ENCODE measurements at places on chromosomes 6 and 20. TPM values are rescaled to one million over a fixed set of nuclear protein-coding genes. Genes with fewer than 3 reads are reported as not detected.

DNA sequence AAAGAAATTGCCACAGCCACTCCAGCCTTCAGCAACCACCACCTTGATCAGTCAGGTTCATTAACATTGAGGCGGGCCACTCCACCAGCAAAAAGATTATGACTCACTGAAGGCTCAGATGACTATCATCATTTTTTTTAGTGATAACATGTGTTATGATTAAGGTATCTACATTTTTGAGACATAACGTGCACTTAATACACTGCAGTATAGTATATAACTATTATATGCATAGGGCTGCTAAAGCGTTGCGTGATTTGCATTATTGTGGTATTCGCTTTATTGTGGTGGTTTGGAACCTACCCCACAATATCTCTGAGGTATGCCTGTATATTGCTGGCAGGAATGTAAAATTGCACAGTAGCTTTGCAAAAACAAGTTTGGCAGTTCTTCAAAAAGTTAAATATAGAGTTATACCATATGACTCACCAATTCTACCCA is 6.8 kb upstream of the RIPK1 start:
- peak; percentile 98 for DNase-seq

DNA sequence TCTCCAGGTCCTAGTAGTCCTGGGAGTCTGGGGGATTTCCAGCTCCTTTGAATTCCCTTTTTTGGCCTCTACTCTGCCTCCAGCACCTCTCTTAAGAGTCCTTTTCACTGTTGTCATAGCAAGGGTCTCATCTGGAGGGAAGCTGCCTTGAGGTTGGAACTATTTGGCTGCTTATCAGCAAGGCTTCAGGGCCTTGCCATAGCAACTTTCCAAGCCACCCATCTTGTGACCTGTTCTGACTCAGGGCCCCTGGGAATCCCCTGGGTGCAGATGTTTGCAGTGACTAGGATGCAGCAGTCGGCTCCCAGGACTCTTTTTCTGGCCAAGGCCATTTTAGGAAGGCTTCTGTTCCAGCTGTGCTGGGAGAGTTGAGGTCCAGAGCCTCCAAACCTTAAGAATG is 12.4 kb downstream of the PKIG start:
- peak; percentile 49 for DNase-seq

- no peak for DNase-seq
Measured at GRCh38 chr6:40419377-40419776, 167.8 kb downstream of the LRFN2 start.

DNA sequence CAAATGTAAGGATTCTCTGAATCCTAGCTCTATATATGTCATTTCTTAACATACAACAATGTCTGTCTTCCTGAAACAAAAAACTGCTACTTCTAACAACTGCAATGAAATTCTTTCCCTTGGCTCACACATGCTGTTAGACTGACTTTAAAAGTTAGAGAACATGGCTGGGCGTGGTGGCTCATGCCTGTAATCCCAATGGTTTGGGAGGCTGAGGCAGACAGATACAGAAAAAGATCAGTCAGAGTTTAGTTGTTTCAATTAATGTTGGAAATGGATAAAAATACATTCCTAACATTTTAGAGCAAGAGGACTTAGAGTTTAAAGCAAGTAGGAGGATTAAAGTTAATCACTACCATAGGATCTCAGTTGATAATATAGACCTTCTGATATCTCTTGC is 28.7 kb upstream of the KIAA1586 start:
- DNase-seq: no peak

DNA sequence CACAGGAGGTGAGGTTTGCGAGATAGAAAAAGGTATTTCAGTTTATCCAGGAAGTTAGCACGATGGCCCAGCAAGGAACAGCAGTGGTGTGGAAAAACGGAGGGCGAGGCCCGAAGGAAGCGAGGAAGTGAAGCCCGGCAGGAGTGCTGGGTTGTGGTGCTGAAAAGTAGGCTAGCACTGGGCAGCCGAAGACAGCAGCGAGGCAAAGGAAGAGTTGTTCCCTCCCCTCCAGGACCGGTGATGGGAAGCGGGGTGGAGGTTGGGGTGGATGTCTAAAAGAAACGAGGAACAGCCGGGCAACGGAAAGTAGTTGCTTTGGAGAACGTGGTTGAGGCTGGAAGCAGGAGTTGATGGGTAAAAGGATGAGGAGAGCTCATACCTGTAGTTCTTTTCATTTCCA is 1.4 kb downstream of the METTL24 start:
- DNase-seq: no peak

DNA sequence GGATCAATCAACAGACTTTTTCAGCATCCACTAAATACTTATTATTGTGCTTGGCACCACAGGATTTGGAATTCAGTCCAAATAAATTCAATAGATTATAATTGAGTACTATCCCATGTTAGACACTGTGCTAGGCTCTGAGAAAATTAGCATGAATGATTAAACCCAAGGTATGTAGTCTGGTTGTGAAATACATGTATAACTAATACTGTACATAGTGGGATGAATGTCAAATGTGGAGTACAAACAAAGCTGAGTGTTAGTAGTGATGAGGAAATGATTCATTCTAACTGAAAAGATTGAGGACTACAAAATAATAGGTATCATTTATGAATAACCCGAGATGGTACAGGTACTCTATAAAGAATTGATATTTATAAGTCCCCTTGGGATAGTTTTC is 111.9 kb upstream of the FLRT3 start:
- DNase-seq: peak; percentile 72

DNA sequence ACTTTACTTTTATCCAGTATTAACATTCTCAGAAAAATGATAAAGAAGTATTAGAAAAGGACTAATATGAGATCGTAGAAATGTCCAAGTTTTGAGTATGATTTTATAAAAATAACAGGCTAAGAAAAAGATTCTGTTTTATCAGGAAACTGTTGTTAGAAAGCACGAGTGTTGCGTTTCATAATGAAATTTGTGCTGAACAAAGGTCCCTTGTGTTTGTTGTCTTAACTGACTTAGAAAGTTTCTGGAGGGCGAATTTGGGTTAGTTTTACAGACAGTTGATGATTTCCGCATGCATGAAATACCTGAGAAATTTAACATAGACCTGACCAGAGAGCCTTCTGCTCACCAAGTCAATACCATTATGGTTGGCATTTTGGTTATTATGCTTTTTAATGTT is 136.0 kb downstream of the FNDC1 start:
- no peak for DNase-seq

The NKAIN4 gene
- 0.20 TPM for total RNA-seq

DNA sequence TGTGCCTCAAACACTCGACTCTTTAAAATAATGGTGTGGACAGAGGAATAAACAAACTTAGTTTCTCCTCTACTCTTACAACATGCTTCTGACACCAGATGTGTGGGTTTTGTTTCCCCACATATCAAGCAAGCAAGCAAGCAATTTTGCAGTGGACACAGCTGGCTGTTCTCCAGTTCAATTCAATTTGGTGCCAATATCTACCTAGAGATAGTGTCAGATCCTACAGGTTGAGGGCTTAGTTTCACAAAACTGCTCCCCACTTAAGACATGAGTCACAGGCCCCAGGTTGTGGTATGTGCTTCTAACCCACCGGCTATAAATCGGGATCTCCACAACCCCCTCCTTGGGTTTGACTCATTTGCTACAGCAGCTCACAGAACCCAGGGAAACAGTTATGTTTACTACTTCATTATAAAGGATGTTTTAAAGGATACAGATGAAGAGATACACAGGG is 131.4 kb upstream of the TRAF3IP2 start:
- peak; percentile 80 for DNase-seq

DNA sequence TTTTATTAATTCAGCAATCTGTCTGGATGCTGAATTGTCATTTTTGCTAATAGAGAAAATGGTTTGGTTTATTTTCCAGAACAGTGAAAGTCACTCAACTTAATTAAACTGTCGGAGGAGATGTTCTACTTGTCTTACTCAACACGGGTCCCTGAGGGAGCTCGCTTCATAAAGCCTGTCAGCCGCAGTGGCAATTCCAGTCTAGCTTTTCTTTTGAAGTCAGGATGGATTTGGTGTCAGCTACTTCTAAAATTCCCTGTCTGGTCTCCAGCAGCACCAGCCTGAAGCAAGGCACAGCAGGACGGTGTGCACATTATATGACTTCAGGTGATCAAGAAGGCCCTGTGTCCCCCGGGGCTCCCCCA is 261.5 kb downstream of the SLC24A3 start:
- DNase-seq: no peak

GRCh38 chr20:50219600-50219999 is 29.0 kb downstream of the CEBPB start:
- no peak for DNase-seq

The EBF4 gene
- 0.78 TPM for total RNA-seq

DNA sequence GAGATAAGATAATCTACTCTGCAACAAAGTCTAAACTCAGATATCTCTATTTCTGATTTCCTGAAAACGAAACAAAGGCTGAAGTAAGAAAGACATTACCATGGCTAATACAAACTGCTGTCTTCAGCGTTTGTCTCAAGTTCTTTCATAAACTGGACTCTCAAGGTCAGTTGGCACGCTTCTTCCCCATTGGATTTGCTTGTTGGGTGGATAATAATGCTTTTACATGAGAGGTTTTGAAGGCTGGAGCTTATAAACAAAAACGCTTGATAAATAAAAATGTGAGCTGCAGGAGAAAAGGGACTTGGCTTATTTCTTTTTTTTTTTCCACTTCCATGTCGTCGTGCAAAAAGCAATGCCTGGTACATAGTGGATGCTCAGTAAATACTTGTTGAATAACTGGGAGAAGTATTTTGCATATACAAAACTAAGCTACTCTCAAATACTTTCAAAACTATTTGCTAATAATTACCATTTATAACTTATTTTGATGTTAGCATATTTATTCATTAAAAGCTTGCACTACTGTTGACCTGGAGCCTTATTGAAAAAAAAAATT is 65.7 kb upstream of the EEF1A1 start:
- no peak for DNase-seq

The CFAP61 gene
- total RNA-seq: not detected

DNA sequence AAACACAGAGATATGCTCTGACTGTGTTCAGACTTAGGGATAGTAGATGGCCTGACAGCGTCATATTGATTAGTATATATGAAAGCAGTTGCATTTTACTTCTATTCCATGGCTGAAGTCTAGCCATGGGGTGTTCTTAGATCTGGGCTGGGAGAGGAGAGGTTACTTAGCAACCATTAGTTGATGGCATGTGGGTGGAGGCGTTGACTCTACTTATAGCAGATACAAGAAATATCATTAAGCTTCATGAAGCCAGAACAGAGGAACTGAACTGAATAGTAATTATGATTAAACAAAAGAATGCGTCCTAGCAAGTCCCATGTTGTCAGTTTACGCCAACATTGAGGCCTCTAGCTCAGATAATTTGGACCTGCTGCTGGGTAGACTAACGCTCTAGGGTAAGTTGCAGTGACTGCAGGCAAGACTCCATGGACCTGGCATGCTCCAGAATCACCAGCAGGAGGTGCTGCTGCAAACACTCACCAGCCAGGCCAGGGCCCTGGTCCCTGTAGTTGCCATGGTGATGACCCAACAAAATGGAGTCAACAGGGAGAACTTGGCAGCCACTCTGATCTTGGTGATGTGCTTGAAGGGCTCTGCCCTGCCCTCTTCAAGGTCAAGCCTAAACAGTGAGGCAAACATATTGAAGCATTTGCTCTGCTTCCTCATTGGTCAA is 477.3 kb downstream of the PREX1 start:
- no peak for DNase-seq

DNA sequence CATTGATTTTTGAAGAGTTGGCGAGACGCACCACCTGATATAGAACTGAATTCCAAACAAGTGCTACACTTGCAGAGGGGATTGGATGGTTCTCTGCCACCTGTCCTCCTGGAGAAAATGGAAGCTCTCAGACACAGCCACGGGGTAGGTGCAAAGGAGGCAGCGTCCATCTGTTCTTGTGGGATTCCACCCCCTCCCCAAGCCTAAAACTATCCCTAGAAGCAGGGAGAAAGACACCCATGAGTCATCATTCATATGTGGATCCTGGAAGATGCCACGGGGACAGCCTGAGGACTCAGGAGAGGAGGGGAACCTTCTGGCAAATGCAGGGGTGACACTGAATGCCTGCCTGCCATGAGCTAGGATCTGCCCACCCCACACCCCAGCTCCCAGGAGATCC is 171.3 kb upstream of the CST7 start:
- no peak for DNase-seq

DNA sequence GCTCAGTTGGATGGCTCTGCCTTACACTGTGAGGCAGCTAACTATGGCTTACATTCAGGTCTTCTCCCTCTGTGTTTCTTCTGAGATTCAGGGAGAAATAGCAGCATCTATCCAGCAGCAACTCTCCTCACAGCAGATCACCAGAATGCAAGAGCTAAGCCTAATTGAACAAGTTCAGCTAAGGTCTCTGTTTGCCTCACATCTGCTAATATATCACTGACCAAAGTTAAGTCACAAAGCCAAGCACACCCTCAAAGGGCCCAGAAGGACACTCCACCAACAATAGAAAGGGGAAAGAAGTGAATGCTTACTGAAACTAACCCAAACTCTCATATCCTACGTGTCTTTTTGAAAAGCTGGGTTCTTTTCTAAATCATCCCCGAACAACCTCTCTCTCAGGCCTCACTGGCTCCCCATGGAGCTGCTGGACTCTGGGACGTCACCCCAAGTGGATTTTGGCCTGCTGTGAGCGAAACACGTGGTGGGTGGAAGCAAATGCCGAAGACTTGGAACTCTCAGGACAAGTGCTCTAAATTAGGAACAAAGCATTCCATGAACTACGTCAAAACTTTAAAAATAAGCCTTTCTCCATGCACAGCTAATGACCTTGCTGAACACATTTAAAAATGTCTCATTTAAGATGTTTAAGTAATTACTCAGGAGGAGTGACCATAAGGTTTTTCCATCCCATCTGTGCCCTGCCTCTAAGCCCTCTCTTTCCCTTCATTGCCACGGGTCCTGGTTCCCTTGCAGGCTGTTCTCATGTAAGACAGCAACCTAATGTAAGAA is 167.5 kb upstream of the PLCB4 start:
- DNase-seq: no peak

GRCh38 chr6:95698271-95698670 is 120.9 kb downstream of the MANEA start:
- DNase-seq: no peak

GRCh38 chr6:1987640-1988039 is 257.8 kb downstream of the GMDS start:
- peak; percentile 65 for DNase-seq

The OTOR gene
- not detected for total RNA-seq

The SIRPG gene
- not detected for total RNA-seq

DNA sequence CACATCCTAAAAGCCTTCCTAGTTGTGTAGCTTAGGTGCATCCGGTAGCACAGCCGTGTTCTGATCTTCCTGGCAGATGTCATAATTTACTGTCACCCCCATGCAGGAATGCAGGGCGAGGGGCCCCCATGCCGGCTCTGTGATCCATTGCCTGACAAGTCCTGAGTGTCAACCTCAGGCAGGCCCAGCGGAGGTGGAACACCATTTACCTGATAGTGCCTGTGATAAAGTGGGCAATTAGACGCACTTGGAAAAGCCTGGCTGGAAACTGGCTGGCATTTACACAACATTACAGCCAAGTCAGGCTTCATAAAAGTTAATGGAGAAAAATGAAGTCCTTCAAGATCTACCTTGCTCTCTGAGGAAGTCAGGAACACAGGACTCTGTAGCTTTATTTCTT is 521.4 kb upstream of the JAG1 start:
- DNase-seq: peak; percentile 20

The CDSN gene
- total RNA-seq: 0.88 TPM
